GM13977 (cell line): ENCODE measurements at places on chromosomes 11 and 22.

DNA sequence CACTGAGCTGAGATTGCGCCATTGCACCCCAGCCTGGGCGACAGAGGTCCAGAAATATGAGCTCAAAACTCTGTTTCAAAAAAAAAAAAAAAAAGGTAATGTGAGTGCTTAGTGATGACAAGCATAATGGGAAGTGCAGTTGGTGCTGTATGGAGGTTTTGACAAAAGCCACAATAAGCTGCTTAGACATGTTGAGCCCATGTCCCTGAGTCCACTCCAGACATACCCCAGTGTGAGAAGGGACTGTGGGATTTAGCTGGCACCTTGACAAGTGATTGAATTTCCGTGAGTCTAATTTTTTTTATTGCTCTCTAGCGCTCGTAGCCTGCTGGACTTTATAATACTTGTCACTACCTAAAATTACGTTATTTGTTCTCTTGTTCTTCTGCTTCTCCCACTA, 15.1 kb upstream of the LGR4 start:
- DNase-seq = no peak

DNA sequence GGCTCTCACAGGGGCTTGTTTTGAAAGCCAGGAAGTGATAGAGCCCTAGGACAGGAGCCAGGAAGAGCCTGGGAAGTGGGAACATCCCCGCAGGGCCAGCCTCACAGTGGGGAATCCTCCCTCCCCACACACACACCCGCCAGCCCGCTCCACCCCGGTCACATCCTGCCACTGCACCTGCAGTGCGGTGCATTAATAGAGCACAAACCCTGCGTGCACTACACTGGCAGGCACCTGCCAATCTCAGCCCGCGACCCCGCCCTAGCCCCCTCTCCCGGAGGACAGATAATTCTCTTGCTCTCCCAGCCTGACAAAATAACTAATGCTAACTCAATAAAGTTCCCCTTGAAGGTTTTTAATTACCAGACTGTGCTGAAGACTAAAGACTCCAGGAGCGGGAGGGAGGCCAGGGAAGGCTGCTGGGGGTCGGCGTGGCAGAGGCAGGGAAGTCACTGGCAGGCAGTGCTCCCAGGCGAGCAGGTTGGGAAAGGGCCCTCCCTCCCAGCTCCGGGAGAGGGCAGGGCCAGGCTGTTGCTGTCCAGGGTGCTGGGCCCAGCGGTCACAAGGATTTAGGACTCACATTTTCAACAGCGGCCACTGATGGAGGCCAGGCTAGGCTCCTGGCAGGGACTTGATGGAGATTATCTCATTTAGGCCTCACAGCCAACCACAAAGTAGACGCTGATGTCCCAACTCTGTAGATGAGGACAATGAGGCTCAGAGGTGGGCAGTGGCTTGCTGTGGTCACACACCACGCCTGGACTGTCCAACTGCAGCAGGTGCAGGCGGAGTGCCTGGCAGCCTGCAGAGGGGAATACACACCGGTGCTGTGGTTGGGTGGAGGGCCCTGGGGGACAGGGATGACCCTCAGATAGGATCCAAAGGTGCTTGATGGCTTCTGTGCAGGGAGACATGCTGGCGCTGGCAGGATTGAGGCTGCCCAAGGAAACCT, 23.9 kb upstream of the TCF20 start:
- DNase-seq = no peak

DNA sequence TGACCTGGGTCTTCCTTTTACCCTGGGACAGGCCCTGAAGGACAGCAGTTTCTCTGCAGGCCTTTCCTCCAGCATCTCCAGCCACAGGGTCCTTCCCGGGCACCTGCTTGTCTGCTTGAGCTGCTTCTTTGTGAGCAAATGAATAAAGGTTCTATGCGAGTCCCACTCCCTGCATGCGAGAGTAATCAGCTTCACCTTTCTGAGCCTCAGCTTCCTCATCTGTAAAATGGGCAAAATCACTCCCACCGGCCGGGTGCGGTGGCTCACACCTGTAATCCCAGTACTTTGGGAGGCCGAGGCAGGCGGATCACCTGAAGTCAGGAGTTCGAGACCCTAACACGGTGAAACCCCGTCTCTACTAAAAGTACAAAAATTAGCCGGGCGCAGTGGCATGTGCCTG, 31.1 kb downstream of the IFT27 start:
- no peak for DNase-seq

DNA sequence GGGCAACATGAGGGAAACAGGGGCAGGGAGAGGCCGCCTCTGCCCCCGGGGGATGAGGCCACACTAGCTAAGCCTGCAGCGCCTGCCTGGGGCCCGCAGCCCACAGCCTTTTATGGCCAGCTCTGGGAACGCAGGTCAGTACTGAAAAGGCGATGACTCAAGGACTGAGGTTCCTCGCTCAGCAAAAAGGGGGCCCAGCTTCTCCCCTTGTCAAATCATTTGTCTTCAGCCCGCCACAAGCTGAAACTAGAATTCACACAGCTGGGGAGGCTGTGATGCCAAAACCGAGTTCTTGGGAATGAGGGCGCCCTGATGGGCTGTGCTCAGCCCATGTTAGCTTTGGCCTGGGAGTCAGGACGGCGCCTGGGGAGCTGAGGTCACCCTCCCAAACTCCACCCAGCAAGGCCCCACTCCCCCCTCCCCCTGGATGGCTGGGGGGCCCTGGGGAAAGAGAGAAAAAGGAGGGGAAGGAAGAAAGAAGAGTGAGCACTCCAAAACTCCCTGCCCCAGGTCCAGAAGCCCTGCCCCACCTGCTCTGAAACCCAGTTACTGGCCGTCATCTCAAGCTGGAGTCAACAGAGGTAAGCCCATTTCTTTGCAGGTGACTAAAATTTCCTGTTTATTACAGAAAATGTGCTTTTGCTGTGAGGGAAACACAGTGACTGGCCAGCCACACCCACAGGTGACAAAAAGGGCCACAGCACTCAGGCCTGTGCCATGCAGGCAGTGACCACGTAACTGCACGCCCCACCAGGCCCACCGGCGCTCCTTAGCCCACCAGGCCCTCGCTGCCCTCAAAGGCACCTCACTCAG, 13.7 kb downstream of the EHD1 start:
- peak; percentile 79 for DNase-seq

DNA sequence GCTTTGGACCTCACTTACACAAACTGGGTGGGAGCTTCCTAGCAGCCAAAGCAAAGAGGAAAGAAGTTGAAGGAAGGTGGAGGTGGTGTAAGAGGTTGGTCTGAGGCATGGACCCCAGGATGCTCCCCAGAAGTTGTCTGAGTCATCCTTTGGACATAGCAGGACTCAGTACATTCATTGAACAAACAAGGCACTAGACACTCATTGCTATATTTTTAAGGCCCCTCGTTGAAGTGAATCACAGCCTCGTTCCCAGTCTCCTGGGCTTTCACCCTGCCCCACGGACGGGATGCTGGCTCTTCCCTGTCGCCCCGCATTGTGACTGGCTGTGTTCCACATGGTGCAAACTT, 95.9 kb upstream of the FGF3 start:
- no peak for DNase-seq

- no peak for DNase-seq
These were observed 6.4 kb upstream of the CEP295 start for GRCh38 chr11:93655047-93655446.

GRCh38 chr11:57539342-57539741, 1.9 kb downstream of the SMTNL1 start:
- no peak for DNase-seq

DNA sequence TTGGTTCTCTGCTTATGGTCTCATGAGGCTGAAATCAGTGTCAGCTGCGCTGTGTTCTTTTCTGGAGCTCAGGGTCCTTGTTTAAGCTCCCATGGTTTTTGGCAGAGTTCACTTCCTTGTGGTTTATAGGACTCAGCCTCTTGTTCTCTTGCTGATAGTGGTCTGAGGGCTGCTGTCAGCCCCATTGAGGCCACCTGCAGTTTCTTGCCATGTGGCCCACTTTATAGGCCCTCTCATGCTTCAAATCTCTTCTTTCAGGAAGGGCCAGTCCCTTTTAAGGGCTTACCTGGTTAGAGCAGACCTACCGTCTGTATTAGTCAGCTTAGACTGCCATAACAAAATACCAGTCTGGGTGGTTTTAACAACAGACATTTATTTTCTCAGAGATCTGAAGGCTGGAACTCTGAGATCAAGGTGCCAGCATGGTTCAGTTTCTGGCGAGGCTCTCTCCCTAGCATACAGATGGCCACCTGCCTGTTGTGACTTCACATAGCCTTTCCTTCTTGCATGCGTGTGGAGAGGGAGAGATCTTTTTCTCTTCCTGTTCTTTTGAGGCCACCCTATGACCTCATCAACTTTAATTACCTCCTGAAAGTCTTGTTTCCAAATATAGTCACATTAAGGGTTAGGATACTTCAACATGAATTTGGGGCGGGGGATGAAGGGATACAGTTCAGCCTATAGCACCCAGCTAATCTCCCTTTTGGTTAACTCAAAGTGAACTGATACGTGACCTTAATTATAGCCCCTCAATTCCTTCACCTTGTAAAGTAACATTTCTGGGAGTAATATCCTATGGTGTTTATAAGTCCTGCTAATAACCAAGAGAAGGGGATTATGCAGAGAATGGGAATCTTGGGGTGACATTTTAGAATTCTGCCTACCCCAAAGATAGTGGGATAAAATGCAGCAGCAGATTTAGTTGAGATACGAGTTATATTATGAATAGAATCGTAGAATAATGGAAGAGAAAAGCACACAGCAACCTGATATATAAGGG, 131.8 kb downstream of the UVRAG start:
- DNase-seq = no peak
